ENCODE measurements at places on chromosomes 1 and 21.

DNA sequence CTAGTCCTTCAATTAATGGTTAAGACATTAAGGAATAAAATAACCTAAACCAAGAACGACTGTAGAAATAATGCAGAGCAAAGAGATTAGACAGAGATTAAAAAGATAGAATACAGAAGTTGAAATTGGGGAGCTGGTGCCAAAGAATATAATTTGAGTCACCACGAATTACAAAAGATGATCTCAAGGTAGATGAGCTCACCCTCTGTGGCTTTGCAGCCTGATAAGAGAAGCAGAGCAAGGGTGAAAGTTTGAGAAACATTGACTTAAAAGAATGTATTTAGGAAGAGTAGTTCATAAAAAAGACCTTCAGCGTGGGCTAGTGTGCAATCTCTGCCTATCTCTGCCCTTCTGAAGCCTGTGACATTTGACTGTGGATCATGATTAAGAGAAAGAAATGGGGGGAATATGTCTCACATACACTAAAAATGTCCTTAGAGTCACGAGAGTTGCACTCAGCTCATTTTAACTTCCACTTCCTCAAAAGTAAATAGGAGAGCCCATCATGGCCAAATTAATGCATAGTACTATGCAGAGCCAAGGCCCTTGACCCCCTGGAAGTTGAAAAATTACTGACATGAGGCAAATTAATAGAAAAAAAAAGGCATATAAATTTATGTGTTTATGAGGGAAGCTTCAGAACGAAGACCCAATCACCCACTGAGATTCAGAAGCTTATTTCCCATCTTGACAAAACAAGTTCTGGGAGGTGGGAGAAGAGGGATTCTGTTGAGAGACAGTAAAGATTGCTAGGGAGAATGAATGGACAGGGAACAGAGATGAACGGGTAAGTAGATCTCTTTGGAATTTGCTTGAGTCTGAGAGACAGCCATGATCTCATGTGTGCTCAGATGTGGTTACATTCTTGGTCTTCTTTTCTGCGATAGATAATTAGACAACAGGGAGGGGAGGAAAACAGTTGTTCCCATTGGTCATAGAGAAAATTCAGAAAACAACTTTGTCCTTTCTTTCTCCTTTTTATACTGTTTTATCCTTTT lies 395.4 kb upstream of the LRRC7 start:
- no peak for DNase-seq

DNA sequence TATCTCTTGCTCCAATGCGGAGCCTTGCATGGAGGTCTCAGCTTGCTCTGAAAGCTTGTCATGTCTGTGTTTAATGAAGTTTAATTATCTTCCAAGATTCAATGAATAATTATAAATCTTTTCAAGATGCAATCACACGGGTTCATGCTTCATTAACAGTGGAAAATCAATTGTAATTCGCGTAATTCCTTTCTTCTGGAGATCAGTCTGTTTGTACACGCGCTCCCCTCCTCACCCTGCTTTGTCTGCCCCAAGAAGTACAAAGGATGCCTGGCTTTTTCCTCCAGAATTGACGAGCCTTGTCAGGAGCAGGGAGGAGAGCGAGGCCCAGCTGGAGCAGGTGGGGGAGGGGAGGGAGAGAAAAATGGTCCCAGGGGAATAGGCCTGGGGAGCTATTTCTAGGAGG lies 65.0 kb upstream of the DISP3 start:
- DNase-seq, result no peak

DNA sequence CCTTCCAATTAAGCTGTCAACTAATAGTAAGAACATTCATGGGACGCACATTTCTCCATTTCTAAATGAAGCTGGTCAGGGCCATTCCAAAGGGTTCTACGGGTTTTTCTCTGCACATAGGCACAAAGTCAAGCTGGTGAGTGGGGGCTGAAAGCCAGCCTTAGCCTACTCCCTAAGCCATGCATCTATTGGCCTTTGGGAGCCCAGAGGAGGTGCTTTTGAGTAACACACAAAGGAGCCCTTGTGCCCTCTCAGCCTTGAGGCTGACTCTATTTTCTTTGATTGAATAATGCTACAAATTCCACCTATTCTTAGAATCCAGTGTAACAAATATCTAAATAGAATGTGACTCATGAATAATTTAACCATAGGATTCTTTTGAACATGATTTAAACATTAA lies 73.6 kb downstream of the RGS13 start:
- DNase-seq, result no peak

GRCh38 chr1:153841463-153841994 lies 66.3 kb downstream of the SLC27A3 start:
- no peak for DNase-seq

DNA sequence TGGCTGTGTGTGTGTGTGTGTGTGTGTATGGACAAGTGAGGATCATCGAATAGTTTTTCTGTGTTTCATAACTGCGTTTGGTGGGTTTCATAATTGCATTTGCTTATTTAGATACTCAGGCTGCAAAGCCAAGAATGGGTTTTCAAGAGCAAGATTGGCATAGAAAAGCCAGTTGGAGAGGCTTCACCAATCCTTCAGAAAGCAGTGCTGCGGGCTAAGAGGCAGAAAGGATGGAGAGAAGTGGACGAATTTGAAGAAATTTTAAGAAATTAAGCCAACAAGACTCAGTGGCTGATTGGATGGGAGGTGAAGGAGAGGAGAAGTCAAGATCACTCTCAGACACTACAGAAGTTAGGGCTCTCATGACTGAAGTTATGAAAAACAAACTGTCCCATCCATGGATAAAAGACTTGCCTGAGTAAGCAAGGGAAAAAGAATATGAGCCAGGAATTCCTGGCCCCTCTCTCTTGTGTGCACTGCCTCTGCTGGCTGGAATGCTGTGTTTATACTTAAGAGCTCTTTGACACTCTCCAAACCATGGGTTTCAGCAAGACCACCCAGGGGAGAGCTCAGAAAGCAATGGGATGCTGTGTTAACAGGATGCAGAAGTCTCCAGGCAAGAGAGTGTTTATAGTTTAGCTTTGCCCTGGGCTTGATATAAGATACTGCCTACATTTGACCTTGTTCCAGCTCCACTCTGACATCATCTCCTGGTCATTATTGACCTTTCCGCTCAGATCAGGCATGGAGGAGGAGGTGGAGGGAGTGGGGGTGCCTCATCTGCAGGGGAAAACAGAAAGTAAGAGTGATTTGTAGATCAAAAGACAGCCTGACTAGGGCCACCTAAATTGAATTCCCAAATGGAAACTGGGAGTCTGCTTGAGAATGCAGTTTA lies 232.0 kb upstream of the PLXNA2 start:
- DNase-seq, result no peak

DNA sequence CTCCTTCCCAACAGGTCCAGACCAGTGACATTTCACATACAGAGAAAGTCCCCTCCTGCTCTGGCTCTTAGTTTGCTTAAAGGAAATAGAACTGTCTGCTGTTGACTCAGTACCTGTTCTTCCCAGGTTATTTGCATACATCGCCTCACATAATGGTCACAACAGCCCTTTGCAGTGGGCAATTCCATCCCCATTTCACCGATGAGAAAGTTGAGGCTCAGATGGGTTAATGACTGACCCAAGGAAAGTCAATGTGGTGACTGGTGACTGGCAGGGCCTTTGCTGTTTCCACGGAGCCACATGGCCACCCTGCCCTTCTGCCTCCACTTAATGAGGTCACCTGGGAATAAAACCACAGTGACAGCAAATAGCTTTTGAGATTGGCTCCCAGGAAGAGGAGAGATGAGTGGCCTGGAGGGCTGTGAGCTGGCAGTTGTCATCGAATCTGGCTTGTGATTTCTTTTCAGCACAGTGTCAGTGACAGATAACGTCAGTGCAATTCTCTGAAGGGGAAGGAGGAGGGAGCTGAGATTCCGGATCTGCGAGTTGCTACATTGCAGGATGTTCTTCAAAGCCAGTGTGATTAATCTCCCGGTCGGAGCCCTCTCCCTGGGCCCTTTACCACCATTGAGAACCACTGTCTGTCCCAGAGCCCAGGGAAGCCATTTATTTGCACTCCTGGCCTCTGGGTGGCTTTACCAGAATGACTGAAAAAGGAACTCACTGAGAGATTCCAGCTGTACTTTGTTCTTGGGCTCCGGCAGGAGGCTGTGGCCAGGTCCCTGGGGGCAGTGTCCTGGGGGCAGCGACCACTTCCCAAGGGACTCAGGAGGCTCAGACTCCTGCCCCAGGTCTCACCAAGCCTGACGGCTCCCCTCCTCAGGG lies 117.2 kb downstream of the CNIH3 start:
- DNase-seq, result no peak

- DNase-seq, result no peak
Observed at GRCh38 chr1:152497273-152497672, 13.3 kb upstream of the LCE5A start.

- DNase-seq, result no peak
Observed at GRCh38 chr1:30545365-30545764, 178.0 kb downstream of the MATN1 start.

DNA sequence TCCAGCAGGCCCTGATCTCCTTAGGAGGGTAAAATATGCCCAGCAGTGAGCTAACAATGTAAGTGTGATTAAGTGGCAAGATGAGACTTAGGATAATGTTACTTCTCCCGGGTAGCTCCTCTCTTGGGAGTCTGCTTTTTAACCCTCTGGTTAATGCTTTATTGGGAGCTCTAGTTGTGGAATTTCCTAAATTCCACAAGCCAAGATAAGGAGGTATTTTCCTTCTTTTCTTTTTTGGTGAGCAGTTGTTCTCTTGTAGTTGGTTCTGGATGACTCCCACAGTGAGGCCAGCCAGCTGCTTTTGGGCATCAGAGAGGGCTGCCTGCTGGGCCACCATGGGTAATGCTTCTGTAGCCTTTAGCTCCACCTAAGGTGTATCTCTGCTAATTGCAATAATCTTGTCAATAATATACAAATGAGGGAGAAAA lies 19.3 kb downstream of the C1orf52 start:
- no peak for DNase-seq

DNA sequence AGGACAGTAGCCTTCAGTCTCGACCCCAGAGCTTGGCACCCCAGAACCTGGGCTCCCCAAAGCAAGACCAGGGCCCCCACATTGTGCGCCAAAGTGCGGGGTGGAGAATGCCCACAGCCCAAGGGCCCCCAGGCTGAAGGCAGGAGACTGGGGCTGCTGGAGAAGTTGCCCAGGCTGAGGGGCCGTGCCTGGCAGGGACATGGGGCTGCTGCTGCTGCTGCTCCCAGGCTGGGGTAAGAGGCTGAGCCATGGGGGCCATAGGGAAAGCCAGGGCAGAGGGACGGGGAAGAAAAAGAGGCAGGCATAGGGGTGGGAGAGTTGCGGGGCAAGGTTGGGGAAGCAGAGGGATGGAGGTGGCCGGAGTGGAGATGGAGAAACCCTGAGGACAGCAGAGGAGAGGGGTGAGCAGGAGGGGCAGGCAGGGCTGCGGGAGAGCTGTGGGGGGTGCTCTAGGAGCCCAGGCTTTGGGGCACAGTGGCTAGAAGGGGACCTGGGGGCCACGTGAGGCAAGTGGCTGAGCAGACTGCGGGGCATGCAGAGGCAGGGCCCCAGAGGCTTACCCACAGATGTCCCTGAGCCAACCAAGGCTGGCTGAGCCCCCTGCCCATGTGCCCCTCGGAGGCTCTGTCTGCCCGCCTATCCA lies 18.9 kb downstream of the SLC27A3 start:
- no peak for DNase-seq

- DNase-seq, result no peak
Observed at GRCh38 chr1:58739856-58740466, 40.1 kb upstream of the MYSM1 start.

DNA sequence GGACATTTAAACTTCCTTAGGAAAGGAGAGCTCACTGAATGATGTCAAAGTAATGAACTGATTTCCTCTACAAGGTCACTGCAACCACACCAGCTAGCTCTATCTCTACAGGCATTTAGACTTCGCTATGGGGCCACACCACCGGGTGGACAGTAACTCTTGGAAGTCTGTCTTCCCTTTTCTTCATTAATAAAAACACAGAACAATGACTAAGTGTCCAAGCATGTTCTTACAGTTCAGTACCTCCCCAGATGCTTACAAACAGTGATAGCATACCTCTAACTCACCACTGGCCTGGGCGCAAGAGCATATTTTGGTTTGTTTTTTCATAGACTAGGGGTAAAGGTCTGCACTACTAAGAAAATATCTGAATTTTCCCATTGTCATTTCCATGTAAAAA lies 54.6 kb downstream of the SIM2 start:
- no peak for DNase-seq

DNA sequence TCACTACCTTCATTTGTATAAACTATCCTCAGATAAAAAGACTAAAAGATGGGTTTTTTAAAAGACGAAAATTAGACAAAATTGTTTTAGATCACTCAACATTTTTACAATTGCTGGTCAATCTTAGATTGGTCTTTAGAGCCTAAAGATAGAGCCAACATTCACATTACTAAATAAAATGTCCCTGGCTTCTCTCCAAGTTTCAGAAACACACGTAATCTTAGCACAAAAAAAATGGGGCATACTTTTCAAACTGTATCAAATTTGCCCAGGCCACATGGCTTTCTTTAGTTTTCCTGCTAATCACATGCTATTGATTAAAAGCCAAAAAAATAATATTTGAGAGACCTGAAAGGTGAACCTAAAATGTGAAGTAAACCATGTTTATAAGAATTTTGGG lies 288.1 kb downstream of the DPYD start:
- no peak for DNase-seq

- DNase-seq, result no peak
Observed at GRCh38 chr1:230763927-230764591, 16.9 kb downstream of the CAPN9 start.

DNA sequence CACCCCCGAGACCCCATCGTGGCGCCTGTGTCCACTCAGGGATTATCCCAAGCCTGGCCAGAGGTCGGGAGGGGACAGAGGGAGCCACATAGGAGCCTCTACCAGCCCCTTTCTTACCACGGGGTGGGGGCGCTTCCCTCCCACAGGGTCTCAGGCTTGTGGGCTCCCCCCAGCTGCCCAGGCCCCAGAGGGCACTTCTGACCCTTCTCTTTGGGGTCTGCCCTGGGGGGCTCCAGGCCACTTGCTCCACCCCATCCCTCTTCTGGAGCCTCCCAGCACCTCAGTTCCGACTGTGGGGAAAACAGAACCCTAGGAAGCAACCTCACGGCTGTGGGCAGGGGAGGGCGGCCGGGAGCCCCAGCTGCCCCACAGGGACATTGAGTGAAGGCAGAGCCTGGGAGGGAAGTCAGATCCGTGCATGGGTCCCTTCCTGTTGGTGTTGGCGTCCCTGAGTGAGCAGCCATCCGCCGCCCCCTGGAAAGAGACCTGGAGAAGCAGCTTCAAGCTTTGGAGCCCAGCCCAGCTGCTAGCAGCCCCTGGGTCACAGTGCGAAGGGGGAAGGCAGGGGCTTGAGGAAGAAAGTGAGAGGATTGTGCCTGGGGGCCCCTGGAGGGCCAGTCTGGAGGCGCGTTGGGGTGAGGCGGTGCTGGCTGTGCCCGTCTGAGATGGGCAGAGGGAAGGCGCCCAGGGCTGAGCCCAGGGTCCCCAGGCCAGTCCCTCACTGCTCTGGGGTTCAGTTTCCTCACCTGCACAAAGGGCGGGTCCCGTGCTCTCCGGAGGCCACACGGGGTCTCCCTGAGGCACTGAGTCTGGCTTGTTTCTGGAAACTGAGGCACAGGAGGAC lies 22.1 kb downstream of the RRP1 start:
- no peak for DNase-seq

GRCh38 chr21:43907751-43908150 lies 42.7 kb downstream of the AGPAT3 start:
- DNase-seq, result no peak

GRCh38 chr1:200328379-200328778 lies 81.5 kb downstream of the ZNF281 start:
- DNase-seq, result no peak
